ENCODE measurements at places on chromosomes 7 and 10.

GRCh38 chr7:45180084-45180986, 22.7 kb downstream of the RAMP3 start:
- DNase-seq: no peak

DNA sequence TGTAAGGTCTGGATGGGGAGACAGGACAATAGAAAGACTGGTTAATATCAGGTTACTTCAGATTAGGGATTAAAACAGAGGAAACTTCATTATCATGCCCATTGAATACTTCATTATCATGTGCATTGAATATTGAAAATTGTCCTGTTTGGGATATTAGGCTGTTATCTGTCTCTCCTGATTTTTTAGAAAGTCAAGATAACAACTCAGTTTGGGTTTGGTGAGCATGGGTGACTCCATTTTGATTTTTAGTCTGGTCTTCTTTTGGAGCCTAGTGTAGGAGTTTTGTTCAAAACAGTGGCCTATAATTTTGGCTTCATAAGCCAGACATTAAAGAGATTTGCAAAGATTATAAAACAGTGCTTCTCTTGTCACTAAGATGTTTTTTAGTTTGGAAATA, 95.5 kb downstream of the ADK start:
- no peak for DNase-seq

DNA sequence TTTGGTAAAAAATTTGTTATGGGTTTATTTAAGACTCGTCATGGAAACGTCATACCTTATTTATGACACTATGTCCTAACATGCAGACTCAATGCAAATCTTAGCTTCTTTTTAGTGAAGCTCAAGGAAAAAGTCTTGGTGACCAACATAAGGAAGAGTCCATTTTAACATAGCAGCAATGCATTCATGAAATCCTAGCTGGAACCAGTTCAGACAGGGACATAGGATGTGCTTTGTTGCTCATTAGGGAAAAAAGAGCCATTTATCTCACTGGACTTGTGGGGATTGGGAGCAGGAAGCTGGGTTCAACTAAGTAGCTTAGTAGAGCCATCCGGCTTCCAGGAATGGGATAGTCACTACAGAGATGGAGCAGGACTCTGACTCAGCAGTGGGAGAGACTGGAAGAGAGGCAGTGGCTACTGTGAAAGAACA, 100.7 kb upstream of the DKK1 start:
- no peak for DNase-seq

GRCh38 chr7:83415840-83416239, 233.1 kb downstream of the SEMA3E start:
- DNase-seq: no peak

DNA sequence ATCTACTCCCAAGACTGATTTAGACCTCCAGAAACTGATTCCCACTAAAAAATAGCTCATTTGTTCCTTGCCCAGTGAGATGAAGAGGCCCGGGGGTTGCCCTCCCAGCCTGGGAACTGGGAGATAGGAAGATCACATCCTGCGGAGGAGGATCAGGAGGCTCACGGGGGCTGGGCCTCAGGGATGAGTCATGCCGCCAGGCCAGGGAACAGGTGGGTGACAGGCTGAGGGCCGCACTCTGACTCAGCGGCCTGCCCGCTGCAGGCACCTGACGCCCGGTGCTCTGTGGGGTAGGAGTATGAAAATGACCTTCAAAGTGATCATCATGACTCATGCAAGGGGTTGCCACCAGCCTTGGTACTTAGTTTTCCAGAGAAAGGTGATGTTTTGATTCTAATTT, 104.5 kb upstream of the ZPBP start:
- DNase-seq: no peak

DNA sequence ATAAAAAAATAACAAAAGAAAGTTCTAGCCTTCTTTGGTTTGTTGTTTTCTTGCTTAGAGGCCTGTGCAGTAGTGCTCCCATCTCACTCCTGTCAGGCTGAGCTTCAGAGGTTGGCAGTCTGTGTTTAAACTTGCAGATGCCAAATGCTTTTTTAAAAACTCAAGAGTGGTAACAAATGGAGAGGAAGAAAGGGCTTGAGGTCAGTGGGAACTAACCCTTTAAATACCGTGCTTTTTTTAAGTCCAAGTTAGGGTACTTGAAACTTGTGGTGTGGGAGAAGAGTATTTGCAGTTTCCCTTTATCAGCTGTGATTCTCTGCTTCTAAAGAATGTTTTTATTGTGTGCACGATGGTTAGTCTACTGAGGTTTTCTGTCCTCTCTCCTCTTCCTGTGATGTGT, 29.4 kb downstream of the ZRANB1 start:
- DNase-seq: no peak

GRCh38 chr7:151241755-151242096, 6.8 kb downstream of the SMARCD3 start:
- DNase-seq: no peak

- no peak for DNase-seq
These were observed at the start of gene CCL26 for GRCh38 chr7:75772081-75773077. TSS of gene CCL26 (minus strand) at chr7:75772211. CDS start at chr7:75772176, 35 bp downstream.

GRCh38 chr7:55065511-55066229, 46.9 kb downstream of the EGFR start:
- no peak for DNase-seq
